Adrenal gland (tissue), 19 donors: ENCODE measurements at places on chromosomes 13 and 19.
A peak's percentile ranks its signal among the peaks of the same experiment; 100 is the strongest.

GRCh38 chr13:73268306-73268705, 209.5 kb downstream of the KLF5 start:
- no peak for DNase-seq

DNA sequence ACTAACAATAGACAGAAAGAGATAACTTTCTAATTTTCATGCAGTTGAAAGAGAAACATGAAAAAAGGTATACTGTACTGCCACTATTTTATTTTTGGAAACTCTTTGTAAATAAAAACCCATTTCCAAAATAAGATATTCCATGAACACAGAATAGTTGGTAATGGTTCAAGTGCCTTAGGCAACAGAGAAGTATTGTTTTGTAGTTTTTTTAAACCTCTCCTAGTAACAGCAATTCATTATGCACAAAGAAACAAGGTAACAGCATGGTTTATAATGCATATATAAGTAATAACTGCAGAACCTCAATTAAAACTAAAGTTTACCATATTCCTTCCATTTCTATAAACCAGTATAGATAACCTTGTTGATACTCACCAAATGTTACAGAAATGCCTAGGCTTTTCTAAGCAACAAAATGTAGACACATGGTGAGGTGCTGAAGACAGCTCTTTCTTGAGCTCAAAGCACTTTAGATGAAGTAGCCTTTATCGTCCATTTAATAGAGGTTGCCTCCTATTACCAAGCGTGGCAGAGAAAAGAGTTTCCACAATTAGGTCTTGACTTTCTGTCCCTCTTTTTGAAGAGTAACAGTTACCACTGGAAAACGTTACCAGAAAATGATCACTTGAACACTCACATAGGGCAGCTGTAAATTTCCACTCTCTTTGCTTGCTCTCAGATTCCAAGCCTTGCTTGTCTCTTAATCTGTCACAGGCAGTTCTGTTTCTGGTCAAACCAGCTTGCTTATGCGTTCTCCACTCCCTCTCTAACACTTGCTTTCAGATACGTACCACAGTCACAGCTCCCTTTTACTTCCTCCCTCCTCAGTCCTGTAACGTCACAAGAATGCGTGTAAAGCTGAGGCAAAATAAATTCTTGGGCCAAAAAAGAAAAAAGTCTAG, 42.9 kb downstream of the CAB39L start:
- no peak for DNase-seq

GRCh38 chr13:30907121-30907861, 1.2 kb downstream of the MEDAG start:
- DNase-seq, result no peak

- DNase-seq, result no peak
These were observed 137.5 kb downstream of the DCLK1 start for GRCh38 chr13:35993686-35994085.

DNA sequence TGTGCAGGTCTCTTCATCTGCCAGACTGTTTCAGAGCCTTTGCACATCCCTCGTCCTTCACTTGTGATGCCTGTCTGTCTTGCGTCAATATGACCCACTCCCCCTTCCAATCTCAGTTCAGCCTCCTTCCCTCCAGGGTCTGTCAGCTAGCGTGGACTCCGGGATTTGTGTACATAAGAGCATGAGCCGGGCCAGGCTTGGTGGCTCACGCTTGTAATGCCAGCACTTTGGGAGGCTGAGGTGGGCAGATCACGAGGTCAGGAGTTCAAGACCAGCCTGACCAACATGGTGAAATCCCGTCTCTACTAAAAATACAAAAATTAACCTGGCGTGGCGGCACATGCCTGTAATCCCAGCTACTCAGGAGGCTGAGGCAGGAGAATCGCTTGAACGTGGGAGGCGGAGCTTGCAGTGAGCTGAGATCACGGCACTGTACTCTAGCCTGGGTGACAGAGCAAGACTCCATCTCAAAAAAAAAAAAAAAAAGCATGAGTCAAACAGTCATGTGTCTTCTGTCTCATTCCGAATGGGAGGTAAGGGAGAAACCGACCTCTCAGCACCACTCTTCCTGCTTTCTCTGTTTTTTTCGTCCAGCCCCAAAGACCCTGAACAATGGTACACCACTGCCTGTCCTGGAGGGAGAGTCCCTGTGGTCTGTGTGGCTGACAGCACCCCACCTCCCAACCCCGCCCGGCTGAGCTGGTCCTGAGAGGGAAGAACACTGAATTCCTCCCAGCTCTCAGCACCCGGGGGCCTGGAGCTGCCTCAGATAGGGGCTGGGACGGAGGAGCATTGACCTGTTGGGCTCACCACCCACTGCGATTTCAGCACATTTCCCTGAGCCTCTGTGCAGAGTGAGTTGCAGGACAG, 2.4 kb upstream of the SIGLEC9 start:
- DNase-seq, result peak; percentile 46

DNA sequence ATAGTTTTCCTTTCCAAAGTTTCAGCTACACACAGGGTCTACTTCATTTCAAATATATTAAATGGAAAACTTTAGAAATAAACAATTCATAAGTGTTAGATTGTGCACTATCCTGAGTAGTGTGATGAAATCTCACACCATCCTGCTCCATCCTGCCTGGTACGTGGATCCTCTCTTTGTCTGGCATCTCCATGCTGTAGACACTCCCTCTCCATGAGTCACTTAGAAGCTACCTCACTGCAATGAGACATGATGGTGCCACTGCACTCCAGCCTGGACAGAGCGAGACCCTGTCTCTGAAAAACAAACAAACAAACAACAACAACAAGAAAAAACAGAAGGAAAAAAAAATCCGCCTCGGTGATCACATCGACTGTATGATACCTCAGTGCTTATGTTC, 191.8 kb downstream of the PCCA start:
- DNase-seq, result no peak

DNA sequence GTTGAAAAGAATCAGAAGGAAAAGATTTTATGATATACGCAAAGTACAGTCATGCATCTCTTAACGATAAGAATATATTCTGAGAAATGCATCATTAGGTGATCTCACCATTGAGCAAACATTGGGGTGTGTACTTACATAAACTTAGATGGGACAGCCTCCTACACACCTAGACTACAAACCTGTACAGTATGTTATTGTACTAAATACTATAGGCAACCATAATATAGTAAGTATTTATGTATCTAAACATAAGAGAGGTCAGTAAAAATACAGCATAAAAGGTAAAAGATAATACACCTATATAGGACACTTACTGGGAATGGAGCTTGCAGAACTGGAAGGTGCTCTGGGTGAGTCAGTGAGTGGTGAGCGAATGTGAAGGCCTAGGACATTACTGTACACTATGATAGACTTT, 254.6 kb downstream of the SPRY2 start:
- DNase-seq, result no peak

GRCh38 chr19:15015946-15016542, 33.2 kb upstream of the CASP14 start:
- peak; percentile 22 for DNase-seq

DNA sequence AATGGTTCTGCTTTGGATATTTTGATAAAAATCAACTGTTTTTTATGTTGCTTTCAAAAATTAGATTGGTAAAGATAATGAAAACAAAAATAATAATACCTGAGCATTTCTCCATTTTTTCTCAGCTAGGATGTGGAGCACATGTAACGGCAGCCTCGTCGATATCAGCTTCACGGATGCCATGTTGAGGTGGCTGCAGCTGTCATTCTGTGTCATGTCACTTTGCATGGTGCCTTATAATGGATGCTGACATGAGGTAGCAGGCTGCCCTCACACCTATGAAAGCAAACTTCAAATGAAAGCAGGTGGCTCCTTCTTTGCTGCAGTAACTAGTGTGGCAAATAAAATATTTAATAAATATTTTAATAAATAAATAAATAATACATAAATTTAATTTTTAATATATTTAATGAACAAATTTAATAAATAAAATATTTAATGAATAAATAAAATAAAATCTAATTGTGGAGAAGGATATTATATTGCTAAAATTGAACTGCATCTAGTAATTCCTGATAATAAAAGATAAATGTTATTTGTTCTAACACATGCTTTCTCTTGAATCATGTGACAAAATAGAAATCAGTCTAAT, 955.7 kb upstream of the SLC10A2 start:
- no peak for DNase-seq

DNA sequence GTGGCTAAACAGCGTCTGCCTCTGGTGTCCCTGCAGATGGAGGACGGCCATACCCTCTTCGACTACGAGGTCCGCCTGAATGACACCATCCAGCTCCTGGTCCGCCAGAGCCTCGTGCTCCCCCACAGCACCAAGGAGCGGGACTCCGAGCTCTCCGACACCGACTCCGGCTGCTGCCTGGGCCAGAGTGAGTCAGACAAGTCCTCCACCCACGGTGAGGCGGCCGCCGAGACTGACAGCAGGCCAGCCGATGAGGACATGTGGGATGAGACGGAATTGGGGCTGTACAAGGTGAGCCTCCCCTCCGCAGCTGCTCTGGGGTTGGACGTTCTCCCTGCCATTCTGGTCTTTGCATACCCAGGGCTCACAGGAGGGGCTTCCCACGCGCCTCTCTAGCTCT, 19.9 kb downstream of the UHRF1 start:
- peak; percentile 68 for DNase-seq

DNA sequence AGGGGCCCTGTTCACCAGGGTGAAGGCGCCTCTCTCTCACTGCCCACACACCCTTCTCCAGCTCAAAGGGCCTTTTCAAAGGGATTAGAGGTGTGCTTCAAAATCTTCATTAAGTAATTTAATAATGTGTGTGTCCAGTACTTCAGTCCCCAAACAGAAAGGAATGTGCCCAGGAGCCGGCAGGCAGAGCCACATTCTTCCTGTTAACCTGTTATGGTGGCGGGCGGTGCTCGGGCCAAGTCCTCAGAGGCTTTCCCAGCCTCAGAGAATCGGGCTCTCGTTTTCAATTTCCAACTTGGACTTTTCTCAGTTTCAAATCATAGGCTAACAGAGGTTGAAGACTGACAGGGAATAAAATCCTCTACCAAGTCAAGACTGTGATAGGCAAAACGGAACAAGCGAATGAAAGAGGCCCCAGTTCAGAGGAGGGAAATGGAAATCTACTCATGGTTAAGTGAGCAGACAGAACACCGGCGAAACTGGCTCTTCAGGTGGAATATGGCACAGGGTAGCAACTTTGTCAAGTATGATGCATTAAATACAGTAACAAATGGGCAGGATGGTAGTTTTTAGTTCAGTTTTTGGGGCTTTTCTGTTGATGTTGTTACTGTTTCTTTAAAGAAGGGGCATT, 68.6 kb downstream of the FOXO1 start:
- DNase-seq, result peak; percentile 31

GRCh38 chr13:98853771-98854221, 101.3 kb upstream of the SLC15A1 start:
- DNase-seq, result no peak

DNA sequence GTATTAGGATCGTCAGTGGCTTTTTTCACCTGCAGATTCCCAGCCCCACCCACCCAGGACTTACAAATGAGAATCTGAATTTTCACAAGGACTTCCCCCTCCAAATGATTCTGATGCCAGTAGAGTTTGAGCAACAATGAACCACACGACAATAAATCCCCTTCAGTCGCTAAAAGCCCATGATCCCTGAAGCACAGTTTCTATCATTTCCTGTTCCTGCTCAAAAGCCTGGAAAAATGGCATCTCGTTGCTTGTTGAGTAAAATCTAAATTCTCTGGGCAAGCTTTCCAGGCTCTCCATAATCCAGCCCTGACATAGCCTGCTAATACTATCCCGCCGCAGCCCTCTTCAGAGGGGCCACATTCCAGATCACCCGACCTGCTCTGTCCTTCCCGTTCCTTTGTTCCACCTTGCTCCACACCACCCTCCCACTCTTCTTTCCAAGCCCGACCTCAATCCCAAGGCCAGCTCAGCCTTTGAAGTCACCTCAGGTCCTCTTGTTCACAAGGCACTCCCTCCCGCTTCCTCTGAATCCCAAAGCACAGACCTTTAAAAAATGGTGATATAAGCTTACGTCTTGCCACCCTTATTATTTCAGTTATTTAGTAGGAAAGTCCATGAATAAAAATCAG, 67.9 kb downstream of the NUFIP1 start:
- no peak for DNase-seq

DNA sequence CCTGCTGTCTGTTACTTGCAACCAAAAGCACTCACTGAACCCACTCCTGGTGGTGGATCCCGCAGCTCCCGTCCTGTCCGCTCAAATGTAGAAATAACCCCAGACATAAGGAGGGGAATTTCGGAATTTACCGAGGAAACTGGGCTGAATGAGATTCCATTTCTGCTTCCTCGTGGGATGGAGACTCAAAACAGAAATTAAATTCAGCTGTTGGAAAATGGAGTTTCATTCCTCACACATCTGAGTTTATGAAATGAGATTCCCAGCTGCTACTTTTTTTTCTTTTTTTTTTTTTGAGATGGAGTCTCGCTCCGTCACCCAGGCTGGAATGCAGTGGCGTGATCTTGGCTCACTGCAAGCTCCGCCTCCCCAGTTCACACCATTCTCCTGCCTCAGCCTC, 44.3 kb downstream of the COLGALT1 start:
- no peak for DNase-seq

- no peak for DNase-seq
These were observed 12.2 kb downstream of the SERP2 start for GRCh38 chr13:44385847-44386246.

DNA sequence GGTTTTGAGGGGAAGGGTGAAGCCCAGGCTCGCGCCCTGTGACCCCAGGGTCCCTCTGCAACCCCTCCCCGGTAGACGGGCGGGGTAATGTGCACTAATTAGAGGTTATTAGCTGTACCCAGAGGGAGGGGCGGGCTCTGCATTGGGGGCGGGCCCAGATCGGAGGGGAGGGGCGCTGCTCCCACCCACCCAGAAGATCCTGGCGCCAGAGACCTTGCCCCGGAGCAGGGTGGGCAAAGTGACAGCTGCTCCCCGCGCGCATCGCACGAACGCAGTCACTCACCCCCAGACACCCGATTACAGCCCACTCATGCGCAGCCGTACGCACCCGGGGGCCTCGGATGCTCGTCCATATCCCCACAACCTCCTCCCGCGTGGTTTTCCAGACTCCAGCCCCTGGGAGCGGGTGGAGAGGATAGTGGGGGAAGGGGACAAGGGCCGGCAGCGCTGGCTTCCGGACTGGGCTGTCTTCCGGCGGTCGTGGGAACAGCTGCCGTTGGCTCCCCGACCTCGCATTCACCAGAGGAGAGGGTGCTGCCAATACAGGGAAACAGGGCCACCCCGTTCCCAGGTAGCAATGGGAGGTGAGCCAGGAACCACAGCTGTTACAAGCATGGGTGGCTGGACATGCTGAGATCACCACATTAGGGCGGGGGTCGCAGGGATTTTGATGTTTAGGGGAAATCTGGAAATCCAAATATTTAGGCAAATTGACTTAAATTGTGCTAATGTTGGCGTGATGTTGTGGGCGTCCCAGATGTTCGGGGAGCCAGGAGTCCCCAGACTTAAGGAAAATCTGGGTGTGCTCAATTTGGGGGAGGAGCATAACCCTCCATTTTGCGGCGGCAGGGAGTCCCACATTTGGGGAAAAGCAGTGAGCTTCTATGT, 2.9 kb upstream of the HOOK2 start:
- DNase-seq, result peak; percentile 81

- DNase-seq, result peak; percentile 46
These were observed 12.4 kb downstream of the MAST3 start for GRCh38 chr19:18109733-18110608.

DNA sequence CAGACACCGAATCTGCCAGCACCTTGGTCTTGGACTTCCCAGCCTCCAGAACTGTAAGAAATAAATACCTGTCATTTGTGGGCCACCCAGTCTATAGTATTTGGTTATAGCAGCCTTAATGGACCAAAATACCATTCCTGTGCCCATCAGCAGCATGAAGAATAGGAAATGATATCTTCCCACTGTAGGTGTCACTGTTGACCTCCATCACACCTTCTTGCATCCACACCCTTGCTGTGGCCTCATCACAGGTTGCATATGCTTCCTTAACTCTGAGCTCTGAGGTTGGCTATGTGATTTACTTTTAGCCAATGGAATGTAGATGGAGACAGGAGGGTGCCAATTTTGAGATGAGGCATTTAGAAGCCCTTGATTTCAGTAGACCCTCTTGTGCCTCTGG, 242.0 kb upstream of the TSHZ3 start:
- no peak for DNase-seq
